ENCODE measurements at places on chromosomes 13 and 19.

GRCh38 chr13:26377038-26377437 is 123.1 kb downstream of the CDK8 start:
- DNase-seq = no peak

- DNase-seq = no peak
These were observed 693.7 kb downstream of the UQCRFS1 start for GRCh38 chr19:28519218-28519779.

GRCh38 chr13:39676315-39676876 is 20.9 kb downstream of the COG6 start:
- peak; percentile 34 for DNase-seq

DNA sequence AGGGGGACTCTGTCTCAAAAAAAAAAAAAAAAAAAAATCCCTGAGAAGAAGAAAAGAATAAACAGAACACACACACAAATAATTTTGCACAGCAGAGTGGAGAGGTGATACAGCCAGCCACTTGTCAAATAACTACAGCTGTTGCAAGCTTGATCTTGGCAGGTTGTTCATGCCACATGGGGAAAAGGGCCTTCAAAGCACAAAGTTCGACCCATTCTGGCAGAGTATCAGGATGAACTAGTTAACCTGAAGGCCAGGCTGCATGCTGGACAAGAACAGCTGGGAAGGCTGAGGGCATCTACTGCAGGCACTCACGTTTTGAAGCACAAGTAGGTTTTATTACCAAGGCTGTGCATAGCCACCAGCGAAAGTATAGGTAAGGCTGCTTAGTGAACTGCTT is 104.1 kb downstream of the KCTD15 start:
- DNase-seq = no peak

DNA sequence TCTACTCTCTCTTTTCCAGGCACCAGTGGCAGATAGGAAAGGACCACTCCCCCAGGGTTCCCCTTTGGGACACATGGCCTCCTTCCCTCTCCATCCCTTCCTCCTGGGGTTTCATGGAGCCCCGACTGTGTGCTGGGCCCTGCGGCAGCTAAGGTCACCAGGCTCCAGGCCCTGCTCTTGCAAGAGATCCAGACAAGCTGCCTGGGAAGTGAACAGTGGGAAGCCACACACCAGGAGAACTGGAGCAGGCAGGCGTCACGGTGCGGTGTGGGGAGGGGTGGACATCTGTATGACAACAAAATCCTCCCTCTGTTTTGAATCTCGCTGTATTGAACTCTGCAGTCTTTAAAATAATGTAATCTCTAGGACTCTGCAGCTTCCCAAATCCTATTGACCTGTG is 330.1 kb downstream of the UQCRFS1 start:
- no peak for DNase-seq

GRCh38 chr19:30408734-30409301 is 36.6 kb downstream of the ZNF536 start:
- DNase-seq = no peak

DNA sequence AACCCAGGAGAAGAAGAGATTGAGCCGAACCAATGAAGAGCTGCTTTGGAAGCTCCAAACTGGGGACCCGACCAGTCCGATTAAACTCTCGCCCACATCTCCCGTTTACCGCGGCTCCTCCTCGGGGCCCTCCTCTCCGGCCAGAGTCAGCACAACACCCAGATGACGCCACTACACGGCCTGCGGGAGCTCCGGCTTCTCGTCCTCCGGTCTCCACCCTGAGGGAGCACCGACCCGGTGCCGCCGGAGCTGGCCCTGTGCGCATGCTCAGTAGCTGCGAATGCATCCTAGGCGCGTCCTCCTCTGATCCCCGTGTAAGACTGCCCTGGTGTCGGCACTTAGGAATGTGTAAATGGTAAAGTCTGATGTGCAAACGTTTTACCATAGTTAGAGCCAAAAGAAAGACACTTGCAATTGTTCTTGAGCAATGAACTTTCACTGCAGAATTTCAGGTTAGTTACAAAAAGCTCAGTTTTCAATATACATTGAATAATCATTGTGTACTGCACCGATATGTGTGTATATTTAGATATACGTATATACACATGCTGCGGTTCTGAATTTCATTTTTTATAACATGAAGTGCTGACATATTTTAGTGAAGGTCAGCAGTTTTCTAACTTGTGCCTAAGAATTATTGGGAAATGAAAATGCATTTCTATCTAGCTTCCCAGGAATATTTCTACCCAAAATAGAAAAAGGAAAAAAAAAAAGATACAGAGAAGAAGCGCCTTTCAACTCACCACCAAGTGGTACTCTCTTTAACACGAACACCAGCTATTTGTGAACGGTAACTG is 92.2 kb downstream of the SLC7A1 start:
- DNase-seq = no peak

DNA sequence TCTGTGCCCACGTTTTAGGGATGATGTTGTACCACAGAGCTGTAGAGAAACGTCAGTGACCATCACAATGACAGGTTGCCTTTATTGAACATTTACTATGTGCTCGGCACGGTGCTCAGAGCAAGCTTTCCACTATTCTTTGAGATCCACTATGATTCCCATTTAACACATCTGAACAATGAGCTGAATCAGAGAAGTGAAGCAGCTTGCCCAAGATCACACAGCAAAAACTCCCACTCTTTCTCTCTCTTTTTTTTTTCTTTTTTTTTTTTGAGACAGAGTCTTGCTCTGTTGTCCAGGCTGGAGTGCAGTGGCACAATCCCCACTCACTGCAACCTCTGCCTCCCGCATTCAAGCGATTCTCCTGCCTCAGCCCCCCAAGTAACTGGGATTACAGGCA is 8.1 kb upstream of the TNFSF9 start:
- DNase-seq = no peak

DNA sequence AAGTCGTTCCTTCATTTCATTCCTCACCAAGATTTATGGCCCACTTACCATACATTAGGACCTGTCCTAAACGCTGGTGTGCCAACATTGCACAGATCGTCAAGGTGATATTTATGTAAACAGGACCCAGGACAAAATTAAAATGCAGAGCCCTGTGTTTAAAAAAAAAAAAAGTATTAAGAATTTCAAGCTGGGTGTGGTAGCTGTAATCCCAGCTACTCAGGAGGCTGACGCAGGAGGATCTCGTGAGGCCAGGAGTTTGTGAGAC is 6.5 kb upstream of the ZNF444 start:
- no peak for DNase-seq

DNA sequence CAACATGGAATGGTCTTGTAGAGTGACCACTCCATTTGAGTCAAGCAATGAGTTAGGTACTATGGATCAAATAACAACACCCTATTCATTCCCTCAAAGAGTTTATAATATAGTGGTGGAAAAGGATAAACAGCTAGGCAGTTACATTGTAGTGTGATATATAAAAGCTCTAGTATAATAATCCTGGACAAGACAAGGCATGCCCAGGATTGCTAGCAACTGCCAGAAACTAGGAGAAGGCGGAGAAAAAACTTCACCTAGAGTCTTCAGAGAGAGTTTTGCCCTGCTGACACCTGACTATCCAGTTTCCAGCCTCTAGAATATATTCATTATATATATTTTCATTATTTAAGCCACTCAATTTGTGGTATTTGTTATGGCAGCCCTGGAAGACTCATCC is 530.6 kb downstream of the KLF12 start:
- no peak for DNase-seq

GRCh38 chr19:7870571-7871436 is 3.4 kb downstream of the PRR36 start:
- DNase-seq = peak; percentile 43

GRCh38 chr19:54478677-54479266 is 5.7 kb upstream of the CDC42EP5 start:
- no peak for DNase-seq

- no peak for DNase-seq
These were observed 14.9 kb downstream of the FGF21 start for GRCh38 chr19:48770266-48770665.

- DNase-seq = peak; percentile 60
These were observed at the start of gene CYSLTR2 for GRCh38 chr13:48653472-48653939. Gene CYSLTR2 (plus strand): TSS chr13:48653929. CDS start chr13:48706818, 52,889 bp downstream.

GRCh38 chr13:30020726-30021312 is 170.4 kb upstream of the UBL3 start:
- no peak for DNase-seq

GRCh38 chr19:5473646-5474045 is 18.4 kb downstream of the ZNRF4 start:
- DNase-seq = no peak

GRCh38 chr13:66974174-66974573 is 256.0 kb downstream of the PCDH9 start:
- DNase-seq = no peak

DNA sequence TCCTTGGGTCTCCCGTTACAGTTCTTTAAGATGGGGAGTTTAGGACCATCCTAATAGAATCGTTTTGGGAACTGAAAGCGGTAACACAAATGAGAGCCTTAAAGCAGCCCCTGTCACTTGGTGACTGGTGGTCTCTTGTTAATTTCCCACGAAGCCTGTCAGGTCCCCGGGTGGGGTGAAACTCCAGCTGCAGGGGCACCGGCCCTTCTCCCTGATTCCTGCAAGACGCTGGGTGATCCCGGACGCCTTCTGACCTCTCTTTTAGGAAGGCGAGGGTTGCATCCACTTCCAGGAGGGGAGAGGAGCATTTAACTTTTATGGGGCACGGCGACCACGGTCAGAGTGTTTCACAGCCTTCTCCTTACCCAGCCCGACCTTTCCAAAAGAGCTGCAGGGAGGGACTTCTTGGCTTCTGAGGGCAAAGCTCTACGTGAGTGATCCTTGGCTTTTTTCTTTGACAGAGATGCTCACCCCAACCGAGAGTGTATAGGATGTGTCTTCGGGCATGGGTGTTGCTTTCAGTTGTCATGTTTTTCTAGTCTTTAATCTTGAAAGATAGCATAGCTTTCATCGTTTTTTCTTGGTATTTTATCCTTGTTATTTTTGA is 688 bp downstream of the ZNF225 start:
- no peak for DNase-seq

DNA sequence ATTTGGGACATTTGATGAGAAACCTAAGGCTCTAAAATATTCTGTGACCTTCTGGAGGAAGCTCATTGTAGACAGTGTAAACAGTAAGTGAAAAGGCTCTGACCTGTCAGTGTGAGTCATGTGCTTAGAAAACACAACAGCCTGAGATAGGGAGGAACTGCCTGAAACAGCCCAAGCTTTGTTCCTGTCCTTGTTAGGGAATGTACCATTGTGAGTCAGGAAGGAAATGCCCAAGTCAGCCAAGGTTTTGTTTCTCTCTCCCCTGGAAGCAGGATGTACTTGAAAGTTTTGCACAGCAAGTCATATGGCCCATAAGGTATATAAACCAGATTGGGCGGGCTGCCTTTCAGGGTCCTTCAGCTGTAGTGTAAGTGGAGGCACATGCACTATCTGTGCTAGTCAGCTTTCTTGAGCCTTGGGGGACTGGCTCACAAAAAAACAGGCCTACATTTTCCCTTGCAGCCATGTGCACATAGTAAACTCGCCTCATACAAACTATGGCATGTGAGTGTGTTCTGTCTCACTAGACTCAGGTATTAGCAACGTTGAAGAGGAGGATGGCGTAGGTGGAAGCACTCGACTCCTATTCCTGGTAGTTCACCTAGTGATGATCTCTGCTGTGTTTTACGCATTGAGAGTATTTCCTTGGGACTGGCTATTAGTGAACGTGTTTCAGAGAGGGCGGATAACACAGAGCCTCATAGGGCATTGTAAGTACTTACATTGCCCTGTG is 141.2 kb upstream of the KLHL1 start:
- DNase-seq = no peak

DNA sequence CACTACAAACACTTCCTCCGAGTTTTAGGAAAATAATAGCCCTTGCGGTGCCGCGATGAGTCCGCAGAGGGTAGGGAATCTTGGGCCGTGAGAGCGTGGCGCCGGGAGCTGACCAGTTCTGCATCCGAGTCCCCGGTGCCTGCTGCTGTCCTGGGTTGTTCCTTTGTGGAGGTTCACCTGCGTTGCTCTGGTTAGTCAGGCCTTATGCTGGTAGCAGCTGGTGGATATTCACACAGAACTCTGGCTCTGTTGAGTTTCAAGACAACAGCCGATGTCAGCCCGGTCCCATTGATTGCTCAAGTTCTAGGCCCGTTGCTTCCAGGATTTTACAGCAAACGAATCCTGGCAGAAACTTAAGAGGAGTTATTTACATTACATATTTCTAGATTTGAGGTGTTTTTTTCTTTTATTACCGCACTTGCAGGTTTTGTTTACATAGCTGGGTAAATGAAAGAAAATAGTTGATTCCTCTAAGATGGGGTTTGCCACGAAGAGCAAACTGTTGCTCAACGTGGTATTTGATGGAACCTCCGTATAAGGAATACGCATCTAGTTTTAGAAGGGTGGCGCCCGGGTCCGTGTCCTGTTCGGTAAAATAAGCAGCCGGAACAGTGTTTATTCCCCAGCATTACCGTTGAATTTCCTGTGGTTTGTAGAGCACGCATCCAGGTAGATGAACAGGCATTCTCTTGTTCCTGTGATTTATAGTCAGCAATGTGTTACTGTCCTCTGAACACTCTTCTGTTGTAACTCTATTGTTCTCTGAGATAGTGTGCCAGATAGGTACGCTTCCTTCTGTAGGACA is 1.3 kb downstream of the CLDN10 start:
- DNase-seq = no peak

DNA sequence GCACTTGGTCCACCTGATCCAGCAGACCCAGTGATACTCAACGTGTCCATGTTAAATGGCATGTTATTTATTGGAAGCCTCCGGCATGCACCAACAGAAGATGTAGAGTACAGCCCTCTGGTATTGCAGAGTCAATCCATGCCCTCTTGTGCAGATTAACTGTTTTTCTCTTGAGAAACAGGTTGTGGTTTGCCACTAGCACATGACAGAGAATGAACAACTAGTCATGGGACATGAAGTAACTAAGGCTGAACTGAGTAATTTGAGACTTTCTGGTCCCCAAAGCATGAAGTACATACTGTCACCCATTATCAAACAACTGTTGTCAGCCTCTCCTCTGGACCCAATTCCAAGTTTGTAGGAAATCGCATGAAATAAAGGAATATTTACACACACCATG is 3.2 kb downstream of the ZNF562 start:
- no peak for DNase-seq

All from CD8-positive, alpha-beta memory T cell (primary cell).